ENCODE measurements at places on chromosomes 12 and 14.

- peak; percentile 11 for DNase-seq
Observed at GRCh38 chr14:78530078-78530477, 359.9 kb downstream of the NRXN3 start.

- DNase-seq, result no peak
Observed at GRCh38 chr12:76984566-76984965, 80.8 kb downstream of the E2F7 start.

DNA sequence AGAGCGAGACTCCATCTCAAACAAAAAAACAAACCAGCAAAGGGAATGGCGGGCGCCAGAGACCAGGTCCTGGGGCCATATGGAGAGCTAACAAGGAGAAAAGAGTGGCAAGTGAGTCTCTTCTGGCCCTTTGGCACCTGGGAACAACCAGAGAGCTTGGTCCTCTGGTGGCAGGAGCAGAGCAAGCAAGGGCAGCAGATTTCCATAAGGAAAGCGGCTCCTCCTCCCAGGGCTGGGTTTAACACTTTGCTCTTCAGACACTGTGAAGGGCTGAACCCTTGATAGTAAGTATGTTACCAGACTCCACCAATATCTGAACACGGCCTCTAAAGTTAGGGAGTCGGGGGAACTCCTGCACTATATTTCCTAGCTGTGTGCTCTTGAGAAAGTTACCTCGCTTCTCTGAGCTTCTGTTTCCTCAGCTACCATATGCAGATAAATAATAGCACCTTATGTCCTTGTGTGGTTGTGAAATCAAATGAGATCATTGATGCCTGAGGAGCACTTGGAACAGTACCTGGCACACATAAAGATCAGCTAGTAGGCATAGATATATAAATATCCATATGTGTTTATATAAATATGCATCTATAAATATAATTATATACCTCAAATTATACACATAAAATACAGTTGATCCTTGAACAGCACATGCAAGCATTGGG lies 33.4 kb upstream of the PLEKHG6 start:
- DNase-seq, result no peak

- no peak for DNase-seq
Observed at GRCh38 chr14:52033101-52033642, 35.7 kb downstream of the NID2 start.

- no peak for DNase-seq
Observed at GRCh38 chr12:124904306-124905098, 9.9 kb downstream of the UBC start.

GRCh38 chr14:52254086-52254485 lies 13.4 kb upstream of the PTGDR start:
- no peak for DNase-seq

GRCh38 chr12:124357616-124358015 lies 62.7 kb downstream of the RFLNA start:
- DNase-seq, result no peak

GRCh38 chr12:1610072-1610643 lies 15.8 kb upstream of the FBXL14 start:
- DNase-seq, result no peak

Measured in right lung (tissue), 10 donors.